Endothelial cell of umbilical vein (primary cell): ENCODE measurements at places on chromosomes 12 and 14. TPM values are rescaled to one million over a fixed set of nuclear protein-coding genes. Genes with fewer than 3 reads are reported as not detected.
A peak's percentile ranks its signal among the peaks of the same experiment; 100 is the strongest.

DNA sequence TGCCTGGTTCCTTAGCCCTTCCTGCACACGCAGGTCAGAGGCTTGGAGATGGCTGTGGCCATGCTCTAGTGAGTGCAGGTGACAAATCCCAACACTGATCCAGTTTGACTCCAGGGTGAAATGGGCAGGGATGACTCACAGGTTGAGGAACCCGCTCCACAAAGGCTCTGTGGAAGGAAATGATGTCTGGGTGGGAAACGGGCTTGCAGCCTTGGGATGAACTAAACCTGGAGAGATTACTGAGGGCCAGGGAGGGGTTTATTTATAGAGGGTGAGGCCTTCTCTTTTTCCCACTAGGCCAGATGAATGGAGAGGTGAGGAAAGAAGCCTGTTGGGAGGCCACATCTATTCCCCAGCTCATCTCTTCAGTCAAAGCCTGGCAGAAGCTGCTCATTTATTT lies 29.3 kb upstream of the EMP1 start:
- peak; percentile 43 for DNase-seq

- DNase-seq = no peak
These were observed 143.5 kb downstream of the PAX9 start for GRCh38 chr14:36805131-36805559.

DNA sequence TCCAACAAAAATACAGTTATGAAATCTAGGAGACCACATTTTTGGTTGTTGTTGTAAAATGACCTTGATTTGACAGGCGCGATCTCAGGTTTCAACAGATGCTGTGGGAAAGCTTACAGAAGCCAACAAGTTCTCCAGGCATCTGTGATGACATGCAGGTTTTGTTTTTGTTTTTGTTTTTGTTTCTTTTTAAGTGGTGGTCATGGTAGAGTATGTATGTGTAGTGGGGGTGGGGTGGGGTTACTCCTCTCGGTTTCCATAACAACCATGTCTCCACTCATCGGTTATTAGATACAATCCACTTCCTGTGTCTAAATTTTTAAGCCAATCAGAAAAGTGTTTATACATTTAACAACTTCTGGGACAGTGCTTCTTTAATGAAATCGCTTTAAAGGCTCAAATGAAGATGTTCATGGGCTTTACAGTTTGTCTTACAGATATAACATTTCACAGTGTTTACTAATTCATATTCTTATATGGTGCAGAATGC lies 199.9 kb upstream of the FOXN3 start:
- DNase-seq = peak; percentile 28

DNA sequence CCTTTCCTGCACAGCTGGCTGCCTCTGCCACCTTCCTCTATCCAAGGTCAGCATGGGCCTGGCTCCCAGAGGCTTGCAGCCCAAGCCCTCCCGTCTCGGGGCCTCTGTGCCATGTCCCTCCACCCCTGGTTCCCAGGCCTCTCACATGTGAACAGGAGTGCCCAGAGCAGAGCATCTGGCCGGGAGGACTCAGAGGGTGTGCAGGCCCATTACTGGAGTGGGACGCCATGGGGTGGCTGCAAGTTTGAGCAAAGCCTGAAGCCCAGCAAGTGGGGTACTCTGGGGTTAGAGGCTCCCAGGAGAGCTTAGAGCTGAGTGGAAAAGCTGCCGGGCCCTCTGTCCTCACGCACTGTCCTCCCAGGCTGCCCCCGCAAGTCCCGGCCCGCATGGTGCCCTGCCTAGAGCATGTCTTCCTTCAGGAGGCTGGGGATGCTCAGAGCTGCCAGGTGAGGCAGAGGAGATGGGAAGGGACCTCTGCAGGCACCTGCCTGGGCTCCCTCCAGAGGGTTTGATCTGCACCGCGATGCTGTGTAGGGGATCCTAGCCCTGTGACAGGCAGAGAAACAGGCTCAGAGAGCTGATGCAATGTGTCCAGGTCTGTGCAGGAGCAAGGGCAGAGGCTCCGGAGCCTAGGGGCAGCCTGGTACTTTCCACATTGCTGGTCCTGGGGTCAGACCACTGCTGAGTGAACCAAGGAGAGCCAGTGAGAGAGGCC lies 39.8 kb downstream of the DIO3 start:
- no peak for DNase-seq

CEBPE gene
- total RNA-seq = not detected in 2 replicates

FAM222A gene
- total RNA-seq = 0.69 and 1.7 TPM in 2 replicates

GRCh38 chr14:25120261-25120660 lies 70.3 kb upstream of the STXBP6 start:
- no peak for DNase-seq

DNA sequence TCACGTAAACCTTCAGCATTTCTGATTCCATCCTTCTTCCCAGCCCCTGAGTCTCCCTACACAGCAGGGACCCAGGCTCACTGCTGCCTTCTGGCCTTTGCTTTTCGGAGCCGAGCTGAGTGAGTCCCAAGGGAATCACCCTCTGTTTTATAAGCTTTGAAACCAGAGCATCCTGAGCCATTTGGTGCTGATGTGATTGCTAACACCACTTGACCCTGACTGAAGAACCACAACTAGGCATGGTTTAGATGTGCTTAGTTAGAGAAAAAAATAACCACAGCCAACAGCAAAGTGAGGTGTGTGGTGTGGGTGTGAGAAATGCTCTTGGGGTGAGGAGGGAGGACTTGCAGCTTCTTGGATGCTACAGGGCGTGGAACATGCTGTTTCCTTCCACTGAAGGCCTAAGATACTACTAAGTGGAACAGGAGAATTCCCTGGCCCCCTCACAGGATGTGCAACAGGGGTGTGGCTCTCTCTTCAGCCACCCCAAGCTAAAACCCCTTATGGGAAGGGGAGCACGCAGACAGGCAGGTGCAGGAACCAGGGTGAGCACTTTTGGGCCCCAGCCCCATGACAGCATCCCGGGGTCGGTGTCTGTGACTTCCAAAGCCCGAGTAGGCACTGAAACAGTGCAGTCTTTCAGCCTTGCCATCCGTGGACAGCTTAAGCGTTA lies at the start of gene TC2N:
Gene TC2N, minus strand, starts transcription at position 221 of the 673 bp plus-strand sequence. CDS start 53,767 bp downstream, outside the sequence.
- DNase-seq = no peak

DNA sequence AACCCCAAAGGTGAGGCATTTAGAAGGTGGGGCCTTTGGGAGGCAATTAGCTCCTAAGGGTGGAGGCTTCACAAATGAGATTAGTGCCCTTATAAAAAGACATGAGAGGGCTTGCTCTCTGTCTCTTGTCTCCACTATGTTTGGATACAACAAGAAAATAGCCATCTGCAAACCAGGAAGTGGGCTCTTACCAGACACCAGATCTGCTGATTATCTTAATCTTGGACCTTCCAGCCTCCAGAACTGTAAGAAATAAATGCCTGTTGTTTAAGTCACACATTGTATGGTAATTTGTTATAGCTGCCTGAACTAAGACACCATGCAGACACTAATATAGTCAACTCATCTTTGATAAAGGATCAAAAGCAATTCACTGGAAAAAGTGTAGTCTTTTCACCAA lies 34.4 kb downstream of the TMEM116 start:
- no peak for DNase-seq

DNA sequence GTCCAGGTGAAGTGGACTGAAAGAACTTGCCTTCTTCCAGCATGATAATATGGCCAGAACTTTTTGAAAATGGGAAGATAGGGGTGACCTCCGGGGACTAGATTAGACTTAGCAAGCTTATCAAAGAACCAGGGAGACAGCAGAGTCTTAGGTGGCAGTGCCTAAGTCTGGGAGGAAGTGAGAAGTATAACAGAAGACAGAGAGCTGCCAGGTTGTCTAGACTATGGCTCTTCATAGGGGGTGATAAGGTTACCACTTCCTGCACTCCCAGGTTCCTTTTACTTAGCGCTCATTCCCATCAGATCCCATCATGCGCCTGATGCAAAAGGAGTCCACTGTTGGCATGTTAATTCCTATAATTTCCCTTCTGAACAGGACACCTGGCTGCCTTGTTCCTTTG lies 69.9 kb downstream of the PLXNC1 start:
- no peak for DNase-seq

- no peak for DNase-seq
These were observed 1182.2 kb downstream of the FLRT2 start for GRCh38 chr14:86712176-86712575.

- no peak for DNase-seq
These were observed 9.9 kb downstream of the GPR132 start for GRCh38 chr14:105055334-105055733.

DNA sequence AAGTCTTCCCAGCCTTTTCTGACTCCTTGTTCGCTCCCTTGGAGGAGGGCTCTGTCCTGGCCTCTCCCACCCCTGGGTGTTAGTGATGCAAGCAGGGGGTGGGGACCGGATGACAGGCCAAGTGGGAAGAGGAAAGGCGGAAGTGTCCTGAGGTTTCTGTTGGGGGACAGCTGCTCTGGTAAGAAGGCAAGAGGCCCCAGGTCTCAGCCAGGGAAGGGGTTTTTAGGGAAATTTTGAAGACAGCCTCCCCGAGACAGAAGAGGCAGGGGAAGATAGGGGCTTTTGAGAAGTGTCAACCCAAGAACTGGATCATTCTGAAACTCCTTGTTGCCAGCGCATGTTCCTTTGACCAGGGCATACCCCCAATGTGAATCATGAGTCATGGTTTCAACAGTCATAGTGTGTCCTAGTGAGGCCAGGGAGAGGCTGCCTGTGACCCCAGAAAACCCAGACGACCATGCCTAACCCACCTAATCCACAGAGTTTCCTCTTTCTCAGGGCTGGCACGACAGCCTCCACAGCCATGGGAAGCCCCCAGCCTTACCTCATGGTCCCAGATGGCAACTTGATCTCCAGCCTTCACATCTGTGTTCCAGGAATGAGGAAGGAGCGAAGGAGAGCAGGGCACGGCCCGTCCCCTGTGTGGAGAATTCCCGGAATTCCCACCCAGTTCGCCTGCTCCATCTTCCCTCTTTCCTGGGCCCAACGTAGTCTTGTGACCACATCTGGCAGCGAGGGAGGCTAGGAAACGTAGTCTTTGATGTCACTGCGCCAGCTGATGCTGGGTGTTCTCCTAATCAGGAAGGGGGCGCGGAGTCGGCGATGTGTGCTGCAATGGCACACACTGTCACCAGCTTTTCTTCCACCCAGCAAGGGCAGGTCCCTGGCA lies 4.9 kb upstream of the GPR132 start:
- DNase-seq = no peak

GLS2 gene
- total RNA-seq = 0.33 TPM in 1 of 2 replicates, not detected in the other

- DNase-seq = no peak
These were observed 92.9 kb downstream of the ESR2 start for GRCh38 chr14:64201296-64201695.

TBPL2 gene
- not detected in 2 replicates for total RNA-seq

DNA sequence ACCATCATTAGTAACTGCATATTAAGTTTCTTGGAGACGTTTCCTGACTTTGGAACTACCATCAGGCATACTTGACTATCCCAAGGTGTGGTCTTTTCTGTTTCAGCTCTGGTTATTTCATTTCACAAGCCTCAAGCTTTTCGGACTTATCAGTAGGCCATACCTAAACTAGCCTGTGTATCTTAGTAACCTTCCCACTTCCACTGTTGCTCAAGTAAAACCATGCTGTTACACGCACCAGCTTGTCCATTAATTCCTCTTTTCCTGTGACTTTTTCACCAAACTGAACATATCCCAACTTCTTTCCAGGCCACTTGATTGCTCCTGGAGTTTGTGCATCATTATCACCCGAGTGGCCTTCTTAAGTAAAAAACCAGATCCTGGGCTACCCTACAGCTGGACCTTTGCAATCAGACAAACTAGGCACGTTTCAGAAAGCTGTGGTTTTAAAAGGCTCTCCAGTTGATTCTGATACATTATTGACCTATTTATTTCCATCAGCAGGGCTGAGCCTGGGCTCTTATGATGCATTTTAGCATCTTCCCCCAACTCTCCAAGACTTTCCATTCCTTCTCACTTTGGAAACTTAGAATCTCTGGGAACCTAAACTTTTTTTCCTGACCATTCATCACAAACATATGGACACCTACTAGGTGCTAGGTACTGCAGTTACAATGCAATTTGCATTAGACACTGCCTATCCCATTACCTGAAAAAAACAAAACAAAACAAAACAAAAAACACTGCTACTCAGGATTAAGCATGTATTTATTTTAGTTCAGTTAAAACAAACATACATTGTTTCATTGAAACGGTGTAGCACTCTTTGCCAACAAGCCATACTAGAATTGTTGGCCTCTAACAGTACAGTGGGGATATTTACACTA lies 14.9 kb downstream of the SLC38A2 start:
- DNase-seq = peak; percentile 81

ACACB gene
- total RNA-seq = 3.9 and 5.7 TPM in 2 replicates

DNA sequence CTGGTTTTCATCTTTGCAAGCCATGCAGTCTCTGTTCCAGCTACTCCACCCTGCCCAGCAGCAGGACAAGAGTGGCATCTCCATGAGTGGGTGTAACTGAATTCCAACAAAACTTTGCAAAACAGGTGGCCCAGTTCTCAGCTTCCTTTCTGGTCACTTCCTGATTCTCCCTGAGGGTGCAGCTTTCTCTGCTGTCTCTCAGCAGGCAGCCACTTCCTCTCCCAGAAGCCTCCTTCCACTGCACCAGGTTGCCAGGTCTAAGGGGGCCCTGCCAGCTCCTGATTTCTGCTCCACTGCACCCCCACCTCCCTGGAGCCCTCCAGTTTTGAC lies 341.0 kb upstream of the FKBP4 start:
- no peak for DNase-seq

PPP1R36 gene
- 0.51 and 0.60 TPM in 2 replicates for total RNA-seq

C12orf54 gene
- not detected in 2 replicates for total RNA-seq

DNA sequence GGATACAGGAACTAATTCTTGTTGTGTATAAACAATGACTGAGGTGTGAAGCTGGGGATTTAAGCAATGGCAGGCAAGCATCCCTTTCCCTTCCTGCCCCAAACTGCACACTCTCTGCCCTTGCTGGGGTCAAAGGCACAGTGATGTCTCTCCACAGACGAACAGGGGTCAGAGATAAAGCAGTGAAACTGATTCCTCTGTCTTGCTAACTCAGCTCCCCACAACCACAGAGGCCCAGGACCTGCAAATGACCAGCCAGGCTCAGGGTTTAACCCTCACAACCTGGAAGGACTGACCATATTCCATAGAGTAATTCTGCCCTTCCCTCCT lies 67.2 kb downstream of the CCDC88C start:
- DNase-seq = no peak

RAD9B gene
- 0.15 TPM in 1 of 2 replicates, not detected in the other for total RNA-seq

GRCh38 chr12:85057370-85057963 lies 21.3 kb downstream of the LRRIQ1 start:
- DNase-seq = peak; percentile 58

DNA sequence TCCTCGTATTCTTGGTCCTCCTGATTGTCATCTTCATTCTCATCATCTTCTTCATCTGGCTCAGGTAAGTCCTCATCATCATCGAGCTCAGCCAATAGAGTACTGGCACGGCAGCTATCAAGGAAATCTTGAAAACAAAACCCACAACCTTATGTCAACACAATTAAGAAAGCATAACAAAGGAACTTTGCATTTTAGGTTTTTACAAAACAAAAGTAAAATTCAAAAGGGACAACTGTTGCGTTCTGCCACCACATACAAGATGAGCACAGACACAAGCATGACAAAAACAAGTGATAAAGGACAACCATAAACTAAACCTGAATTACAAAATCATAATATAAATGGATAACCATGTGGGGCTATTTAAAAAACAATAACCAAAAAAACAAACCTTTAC lies 84.7 kb downstream of the HECTD1 start:
- no peak for DNase-seq

GRCh38 chr14:94600148-94600545 lies 12.0 kb upstream of the SERPINA3 start:
- DNase-seq = no peak

KRT1 gene
- not detected in 2 replicates for total RNA-seq

ANO2 gene
- total RNA-seq = 51.6 and 65.0 TPM in 2 replicates

CCDC38 gene
- total RNA-seq = not detected in 2 replicates

ISM2 gene
- total RNA-seq = not detected in 2 replicates
